ENCODE measurements at places on chromosomes 11 and 22.

DNA sequence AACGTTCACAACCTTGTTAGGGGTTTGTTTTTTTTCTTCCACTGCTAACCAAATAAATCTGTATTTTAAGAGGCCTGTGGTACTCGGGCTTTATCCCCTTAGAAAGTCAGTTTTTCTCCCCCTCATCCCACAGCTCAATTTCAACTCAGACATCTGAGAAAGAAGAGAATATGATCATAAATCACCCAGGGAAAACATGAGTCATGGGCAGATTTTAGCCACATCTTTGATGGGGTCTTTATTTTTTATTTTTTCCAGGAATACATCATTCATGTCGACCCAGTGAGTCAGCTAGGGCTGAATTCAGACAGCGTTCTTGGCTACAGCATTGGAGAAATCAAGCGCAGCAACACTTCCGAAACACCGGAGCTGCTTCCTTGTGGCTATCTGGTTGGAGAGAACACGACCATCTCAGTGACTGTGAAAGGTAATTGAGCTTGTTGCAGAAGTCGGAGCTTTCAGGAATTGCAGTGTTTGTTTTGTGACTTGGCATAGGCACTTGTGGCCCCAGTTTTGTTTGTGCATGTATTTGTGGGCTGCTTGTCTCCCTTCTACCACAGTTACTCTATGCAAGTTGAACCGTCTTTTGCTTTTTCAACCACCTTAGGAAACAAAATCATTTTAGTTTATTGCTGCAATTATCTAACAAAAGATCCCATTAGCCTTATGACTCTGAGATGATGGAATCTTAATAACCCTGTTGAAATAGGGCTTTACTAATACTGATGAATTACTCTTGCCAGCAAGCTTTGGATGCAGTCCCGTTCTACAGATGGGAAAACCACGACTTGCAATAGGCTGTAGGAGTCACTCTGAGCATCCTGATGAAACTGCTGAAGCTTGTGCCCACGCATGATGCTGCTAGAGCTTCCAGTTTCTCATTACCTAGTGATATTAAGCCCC, 62.7 kb downstream of the DBX1 start:
- no peak for DNase-seq

- no peak for DNase-seq
Observed at GRCh38 chr22:37312549-37313183, 30.4 kb downstream of the CYTH4 start.

DNA sequence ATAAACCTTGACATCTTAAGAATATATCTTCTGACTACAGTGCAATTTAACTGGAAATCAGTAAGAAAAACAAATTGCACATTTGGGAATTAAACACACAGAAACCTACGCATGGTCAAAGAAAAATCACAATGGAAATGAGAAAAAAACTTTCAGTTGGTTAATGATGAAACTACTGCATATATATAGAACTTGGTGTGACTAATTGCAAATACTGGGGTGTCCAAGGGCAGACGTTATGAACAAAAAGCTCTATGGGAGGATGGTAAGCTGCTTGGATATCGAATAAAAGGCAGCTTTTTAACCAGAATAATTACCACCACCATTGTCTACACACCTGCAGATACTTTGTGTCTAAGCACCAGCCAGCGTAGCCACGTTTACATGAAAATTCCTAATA, 791 bp downstream of the GDPD4 start:
- no peak for DNase-seq

DNA sequence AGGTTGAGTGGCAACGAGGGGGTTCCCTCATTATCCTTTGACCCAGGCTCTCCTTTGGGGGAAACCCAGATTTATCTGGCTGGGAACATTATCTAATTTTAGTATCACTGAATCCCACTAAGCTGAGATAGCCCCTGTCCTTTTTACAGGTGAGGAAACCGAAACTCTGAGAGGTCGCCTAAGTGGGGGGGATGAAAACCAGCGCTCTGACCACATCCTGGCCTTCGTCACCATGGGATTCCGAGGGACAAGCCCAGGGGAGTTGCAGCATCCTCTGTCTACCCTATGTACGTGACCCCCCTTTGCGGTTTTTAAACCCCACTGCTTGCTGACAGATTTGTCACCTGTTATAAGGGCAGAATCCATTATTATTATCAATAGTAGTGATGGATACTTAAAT, 61.0 kb downstream of the ISX start:
- DNase-seq: no peak

- DNase-seq: no peak
Observed at GRCh38 chr11:35466058-35466457, 46.7 kb upstream of the SLC1A2 start.

- no peak for DNase-seq
Observed at GRCh38 chr22:38861927-38862326, 10.1 kb downstream of the CBX6 start.

Measured in NCI-H446 (cell line).